ENCODE measurements at places on chromosomes 11 and 22. TPM values are rescaled to one million over a fixed set of nuclear protein-coding genes. Genes with fewer than 3 reads are reported as not detected.

- no peak overlapping the region for H3K27ac ChIP-seq
- no peak for DNase-seq
- H3K36me3 ChIP-seq = peaks cover 40% of the 10 kb centered on the region
- no peaks in the 10 kb centered on the region for H3K27me3 ChIP-seq
- H3K4me1 ChIP-seq = peaks cover 12% of the 10 kb centered on the region
- no peak overlapping the region for H3K4me3 ChIP-seq
Observed at GRCh38 chr11:3119141-3119821, 45.8 kb downstream of the OSBPL5 start.

- H3K4me1 ChIP-seq = no peaks in the 10 kb centered on the region
- no peaks in the 10 kb centered on the region for H3K36me3 ChIP-seq
- no peak overlapping the region for H3K4me3 ChIP-seq
- H3K27me3 ChIP-seq = peaks cover 3% of the 10 kb centered on the region
Observed at GRCh38 chr11:71164621-71165020, 87.8 kb downstream of the SHANK2 start.

- peaks cover 24% of the 10 kb centered on the region for H3K27me3 ChIP-seq
- DNase-seq = no peak
- no peak overlapping the region for H3K27ac ChIP-seq
Observed at GRCh38 chr22:35539910-35540594, 579 bp upstream of the RASD2 start.

Gene RFPL3
- total RNA-seq = not detected

- H3K27me3 ChIP-seq = peaks cover 2% of the 10 kb centered on the region
- no peak overlapping the region for H3K4me3 ChIP-seq
- DNase-seq = no peak
- no peaks in the 10 kb centered on the region for H3K4me1 ChIP-seq
- no peak overlapping the region for H3K27ac ChIP-seq
- H3K36me3 ChIP-seq = peaks cover 5% of the 10 kb centered on the region
Observed at GRCh38 chr11:133842053-133842452, 3.3 kb downstream of the SPATA19 start.

DNA sequence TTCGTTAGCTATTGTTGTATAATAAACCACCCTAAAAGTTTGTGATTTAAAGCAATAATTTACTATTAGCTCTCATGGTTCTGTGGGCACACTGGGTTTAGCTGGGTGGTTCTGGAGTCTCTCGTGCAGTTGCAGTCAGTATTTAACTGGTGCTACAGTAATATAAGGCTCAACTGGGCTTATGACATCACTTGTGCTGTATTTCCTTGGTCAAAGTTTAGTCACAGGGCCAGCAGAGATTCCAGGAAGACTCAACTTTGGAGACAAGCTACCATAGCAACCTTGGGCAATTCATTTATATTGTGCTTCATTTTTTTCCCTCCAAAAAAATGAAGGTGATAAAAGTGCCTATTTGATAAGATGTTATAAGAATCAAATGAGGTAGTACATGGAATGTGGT, 204.2 kb upstream of the GUCY1A2 start:
- H3K27me3 ChIP-seq = peaks cover 1% of the 10 kb centered on the region
- no peaks in the 10 kb centered on the region for H3K36me3 ChIP-seq
- H3K4me1 ChIP-seq = no peaks in the 10 kb centered on the region
- no peak for DNase-seq

GRCh38 chr11:17076517-17077239, 789 bp downstream of the RPS13 start:
- H3K36me3 ChIP-seq = peaks cover 46% of the 10 kb centered on the region
- H3K27me3 ChIP-seq = peaks cover 5% of the 10 kb centered on the region
- DNase-seq = no peak
- peak overlapping the region; percentile 99 for H3K4me3 ChIP-seq
- peak overlapping the region; percentile 97 for H3K27ac ChIP-seq

Gene BATF2
- 0.40 TPM for total RNA-seq

Gene PDGFB
- total RNA-seq = not detected

DNA sequence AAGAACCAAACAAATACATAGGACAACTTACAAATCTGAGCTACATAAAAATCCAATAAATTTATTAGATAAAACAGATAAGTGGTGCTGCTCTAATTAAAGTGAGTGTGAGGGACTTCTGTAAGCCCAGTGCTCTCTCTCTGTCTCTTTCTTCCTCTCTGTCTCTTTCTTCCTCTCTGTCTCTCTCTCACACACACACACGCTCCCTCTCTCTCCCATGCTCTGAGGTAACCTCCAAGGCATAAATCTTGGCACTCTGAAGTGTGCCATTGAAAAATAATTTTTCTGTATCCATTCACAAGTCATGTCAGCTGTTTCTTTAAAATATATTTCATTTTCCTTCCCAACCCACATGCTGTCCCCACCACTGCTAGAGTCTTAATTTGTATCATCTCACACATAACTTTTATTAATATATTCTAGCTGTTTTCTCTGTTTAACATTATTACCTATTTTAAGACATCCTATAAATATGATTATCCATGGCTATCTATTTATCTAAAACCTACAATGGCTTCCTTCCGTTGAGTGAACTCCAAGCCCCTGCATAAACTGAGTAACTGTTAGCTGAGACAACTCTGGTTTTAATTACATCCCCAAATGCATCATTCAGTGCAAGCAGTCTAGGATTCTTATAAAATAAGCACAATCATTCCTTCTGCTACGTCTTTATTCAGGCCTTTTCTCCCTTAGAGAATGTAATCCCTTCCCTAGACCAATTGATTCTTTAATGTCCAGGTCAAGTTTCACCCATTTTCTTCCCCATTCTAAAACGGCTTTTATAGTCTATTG, 57.4 kb upstream of the SLC5A12 start:
- no peaks in the 10 kb centered on the region for H3K27me3 ChIP-seq
- H3K4me3 ChIP-seq = no peak overlapping the region
- DNase-seq = no peak
- no peak overlapping the region for H3K27ac ChIP-seq

Gene OR52I2
- not detected for total RNA-seq

GRCh38 chr22:26579331-26579886, 10.5 kb downstream of the TPST2 start:
- no peak overlapping the region for H3K4me3 ChIP-seq
- peaks cover 33% of the 10 kb centered on the region for H3K36me3 ChIP-seq
- peaks cover 2% of the 10 kb centered on the region for H3K27me3 ChIP-seq
- DNase-seq = no peak
- peaks cover 36% of the 10 kb centered on the region for H3K4me1 ChIP-seq

DNA sequence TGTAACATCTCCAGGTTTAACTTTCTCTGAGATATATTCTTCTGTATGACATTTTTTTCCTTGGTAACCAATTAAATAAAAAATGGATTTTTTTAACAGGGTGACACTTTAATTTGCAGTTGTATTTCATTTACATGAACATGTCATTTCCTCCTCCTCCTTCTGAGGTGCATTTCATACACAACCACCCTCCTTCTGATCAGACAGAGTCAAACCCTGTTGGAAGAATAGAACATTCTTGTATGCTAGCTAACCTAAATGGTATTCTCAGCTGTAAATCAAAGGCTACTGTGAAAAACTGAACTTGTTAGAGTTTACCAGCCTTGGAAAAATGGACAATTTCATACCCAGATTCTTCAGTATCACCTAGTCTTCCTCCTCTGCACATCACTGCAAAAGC, 52.7 kb upstream of the CHRM4 start:
- no peaks in the 10 kb centered on the region for H3K27me3 ChIP-seq
- no peak overlapping the region for H3K27ac ChIP-seq
- H3K4me3 ChIP-seq = no peak overlapping the region
- peaks cover 45% of the 10 kb centered on the region for H3K4me1 ChIP-seq

DNA sequence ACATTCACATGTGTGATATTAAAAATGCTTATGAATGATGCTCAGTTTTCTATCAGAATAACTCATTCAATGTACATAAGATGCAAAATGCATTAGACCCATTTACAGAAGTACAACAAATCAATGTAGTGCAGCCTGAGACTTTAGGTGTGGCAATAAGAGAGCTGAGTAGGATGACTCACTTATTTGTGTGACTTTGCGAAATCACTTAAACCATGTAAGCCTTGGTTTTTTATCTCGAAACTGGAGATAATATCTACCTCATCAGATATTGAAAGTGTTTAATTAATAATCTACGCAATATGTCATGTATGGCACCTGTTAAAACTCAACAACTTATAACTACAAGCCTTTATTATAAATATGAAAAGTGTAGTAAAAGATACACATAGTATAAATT, 105.7 kb upstream of the LUZP2 start:
- no peak overlapping the region for H3K27ac ChIP-seq
- DNase-seq = no peak
- H3K36me3 ChIP-seq = no peaks in the 10 kb centered on the region
- no peak overlapping the region for H3K4me3 ChIP-seq
- H3K27me3 ChIP-seq = no peaks in the 10 kb centered on the region
- peaks cover 36% of the 10 kb centered on the region for H3K4me1 ChIP-seq

DNA sequence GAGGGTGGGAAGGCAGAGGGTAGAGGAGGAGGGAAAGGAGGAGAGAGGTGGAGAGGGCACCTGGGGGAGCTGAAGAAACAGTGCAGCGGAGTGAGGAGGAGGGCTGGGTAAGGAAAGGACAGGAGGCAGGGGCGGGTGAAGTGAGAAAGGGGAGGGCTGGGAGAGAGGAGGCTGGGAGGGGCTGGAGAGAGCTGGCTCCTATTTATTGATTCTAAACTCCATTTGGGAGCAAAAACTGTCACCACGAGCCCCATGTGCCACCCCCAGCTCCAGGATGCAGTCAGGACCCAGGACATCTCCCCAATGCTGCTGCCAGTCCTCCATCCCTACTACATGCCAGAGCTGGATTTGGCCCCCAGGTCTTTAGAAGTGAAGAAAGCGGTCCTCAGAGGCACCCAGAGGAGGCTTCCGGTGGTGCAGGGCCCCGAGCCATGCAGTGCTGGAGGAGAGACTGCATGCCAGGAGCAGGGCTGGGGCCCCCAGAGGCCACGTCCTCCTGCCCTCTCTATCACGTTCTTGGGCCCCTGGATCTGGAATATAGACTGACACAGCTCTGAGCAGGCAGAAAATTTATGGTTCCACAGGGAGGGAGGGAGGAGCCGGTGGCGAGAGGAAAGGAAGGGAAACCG, 53.7 kb downstream of the SLC22A12 start:
- H3K36me3 ChIP-seq = no peaks in the 10 kb centered on the region
- peaks cover 46% of the 10 kb centered on the region for H3K27me3 ChIP-seq
- no peak overlapping the region for H3K27ac ChIP-seq
- H3K4me1 ChIP-seq = no peaks in the 10 kb centered on the region

Gene SCN3B
- not detected for total RNA-seq

GRCh38 chr11:68457216-68457897, 3.2 kb upstream of the PPP6R3 start:
- H3K4me3 ChIP-seq = no peak overlapping the region
- H3K4me1 ChIP-seq = peaks cover 8% of the 10 kb centered on the region
- no peaks in the 10 kb centered on the region for H3K36me3 ChIP-seq
- DNase-seq = no peak
- H3K27ac ChIP-seq = no peak overlapping the region

GRCh38 chr22:27571463-27572277, 229.9 kb downstream of the MN1 start:
- no peak for DNase-seq
- H3K4me3 ChIP-seq = no peak overlapping the region

DNA sequence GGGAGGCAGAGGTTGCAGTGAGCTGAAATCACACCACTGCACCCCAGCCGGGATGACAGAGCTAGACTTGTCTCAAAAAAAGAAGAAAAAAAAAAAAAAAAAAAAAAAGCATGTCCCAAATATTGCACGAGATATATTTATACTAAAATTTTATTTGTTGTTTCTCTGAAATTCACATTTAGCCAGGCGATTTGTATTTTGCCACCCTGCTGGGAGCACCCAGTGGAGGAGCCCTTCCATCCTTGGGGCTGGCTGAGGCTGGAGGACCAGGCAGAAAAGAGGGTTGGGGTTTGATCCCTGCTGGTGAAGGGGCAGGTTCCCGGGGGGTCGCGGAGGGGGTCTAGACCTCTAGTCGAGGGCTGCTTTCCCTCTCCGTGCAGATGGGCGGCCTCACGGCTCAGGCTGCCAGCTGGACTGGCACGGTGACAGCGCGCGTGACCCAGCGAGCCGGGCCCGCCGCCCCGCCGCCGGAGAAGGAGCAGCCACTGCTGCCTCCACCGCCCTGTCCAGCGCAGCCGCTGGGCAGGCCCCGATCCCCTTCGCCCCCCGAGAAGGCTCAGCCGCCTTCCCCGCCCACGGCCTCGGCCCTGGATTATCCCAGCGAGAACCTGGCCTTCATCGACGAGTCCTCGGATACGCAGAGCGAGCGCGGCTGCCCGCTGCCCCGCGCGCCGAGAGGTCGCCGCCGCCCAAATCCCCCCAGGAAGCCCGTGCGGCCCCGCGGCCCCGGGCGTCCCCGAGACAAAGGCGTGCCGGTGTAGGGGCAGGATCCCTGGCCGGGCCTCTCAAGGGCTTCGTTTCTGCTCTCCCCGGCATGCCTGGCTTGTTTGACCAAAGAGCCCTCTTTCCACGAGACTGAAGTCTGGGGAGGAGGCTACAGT, 952 bp upstream of the CATSPERZ start:
- H3K4me3 ChIP-seq = peak overlapping the region; percentile 78
- H3K27me3 ChIP-seq = peaks cover 56% of the 10 kb centered on the region
- H3K36me3 ChIP-seq = no peaks in the 10 kb centered on the region
- H3K27ac ChIP-seq = no peak overlapping the region
- DNase-seq = no peak

Gene OR8D1
- not detected for total RNA-seq

- DNase-seq = no peak
- H3K27me3 ChIP-seq = no peaks in the 10 kb centered on the region
- peaks cover 33% of the 10 kb centered on the region for H3K36me3 ChIP-seq
- peaks cover 14% of the 10 kb centered on the region for H3K4me1 ChIP-seq
Observed at GRCh38 chr11:126277780-126278179, 5.1 kb upstream of the TIRAP start.

DNA sequence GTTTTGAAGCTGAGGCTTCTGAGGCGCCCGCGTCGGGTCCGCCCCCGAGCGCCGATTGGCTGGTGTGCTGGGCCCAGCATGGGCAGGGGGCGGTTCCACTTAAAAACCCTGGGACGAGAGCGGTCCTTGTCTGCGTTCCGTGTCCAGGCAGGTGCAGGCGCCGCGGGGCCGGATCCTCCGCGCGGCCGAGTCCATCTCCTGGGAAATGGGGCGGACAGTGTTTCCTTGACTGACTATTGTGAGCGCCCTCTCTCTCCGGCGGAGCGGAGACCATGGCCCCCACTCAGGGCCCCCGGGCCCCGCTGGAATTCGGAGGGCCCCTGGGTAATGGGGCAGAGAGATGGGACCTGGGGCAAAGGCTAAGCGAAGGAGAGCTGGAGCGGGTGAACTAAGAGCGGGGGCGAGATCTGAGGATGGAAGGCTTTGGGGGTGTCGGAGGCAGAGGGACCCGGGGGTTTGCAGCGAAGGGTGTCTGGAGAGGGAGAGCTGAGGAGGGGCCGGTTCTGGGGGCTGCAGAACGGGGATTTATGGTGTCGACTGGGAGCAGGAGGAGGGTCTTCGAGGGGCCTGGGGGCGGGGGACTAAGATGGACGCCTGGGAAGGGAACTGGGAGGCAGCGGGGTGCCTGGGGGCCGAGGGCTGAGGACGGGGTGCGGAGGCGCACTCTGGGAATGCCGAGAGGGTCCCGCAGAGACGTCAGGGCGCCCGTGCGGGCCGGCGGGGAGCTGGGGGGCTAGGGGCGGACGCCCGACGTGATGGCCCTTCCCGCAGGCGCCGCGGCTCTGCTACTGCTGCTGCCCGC, at the start of gene TM7SF2:
TSS of gene TM7SF2 (plus strand) at position 129 of the 802 bp plus-strand sequence. CDS start at position 273, 144 bp downstream.
- peak within 1 kb of the TSS; percentile 13 for H3K27ac ChIP-seq
- H3K4me1 ChIP-seq = peaks cover 20% of the 10 kb centered on the region
- H3K4me3 ChIP-seq = peak within 1 kb of the TSS; percentile 81
- H3K27me3 ChIP-seq = peaks cover 2% of the 10 kb centered on the region

GRCh38 chr11:116517077-116517476, 255.7 kb downstream of the BUD13 start:
- no peak for DNase-seq
- H3K4me3 ChIP-seq = no peak overlapping the region
- H3K36me3 ChIP-seq = no peaks in the 10 kb centered on the region
- no peaks in the 10 kb centered on the region for H3K4me1 ChIP-seq
- no peak overlapping the region for H3K27ac ChIP-seq
